ENCODE measurements at places on chromosomes 12 and 14.
A peak's percentile ranks its signal among the peaks of the same experiment; 100 is the strongest.

DNA sequence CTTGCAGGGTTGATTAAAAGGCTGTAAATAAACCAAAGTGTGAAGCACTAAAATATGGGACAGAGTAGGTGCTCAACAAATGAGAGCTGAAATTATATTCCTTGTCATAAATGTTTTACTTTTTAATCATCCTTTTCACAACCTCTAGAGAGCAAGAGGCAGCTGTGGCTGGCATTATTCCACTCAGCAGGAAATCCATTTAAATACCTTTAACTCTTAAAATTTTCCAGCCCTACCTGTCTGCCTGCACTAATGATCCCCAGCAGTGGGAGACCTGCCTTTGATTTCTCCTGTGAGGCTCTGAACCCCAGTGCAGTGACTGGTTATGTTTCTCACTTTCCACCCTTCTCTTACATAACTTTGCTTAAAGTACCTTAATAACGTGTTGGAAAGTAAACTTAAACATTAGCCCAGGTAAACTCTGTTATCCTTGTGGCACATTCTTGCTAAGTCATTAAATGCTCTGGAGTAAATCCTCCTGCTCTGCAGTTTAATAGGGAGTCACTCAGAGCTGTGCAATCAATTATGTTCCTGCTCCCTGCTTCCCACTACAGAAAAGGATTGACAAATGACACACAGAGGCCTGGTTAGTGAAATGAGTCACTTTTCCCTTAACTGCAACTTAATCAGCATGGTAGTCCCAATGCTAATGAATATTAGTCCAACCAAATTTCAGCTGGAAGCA lies 755.7 kb upstream of the USP15 start:
- no peak for DNase-seq

GRCh38 chr14:85616886-85617285 lies 86.9 kb downstream of the FLRT2 start:
- DNase-seq, result no peak

GRCh38 chr12:84572196-84572595 lies 340.4 kb downstream of the SLC6A15 start:
- DNase-seq, result no peak

- DNase-seq, result no peak
Measured at GRCh38 chr14:103848175-103849077, 1.1 kb upstream of the PPP1R13B start.

GRCh38 chr14:93991212-93991611 lies 5.9 kb upstream of the CCDC197 start:
- no peak for DNase-seq

DNA sequence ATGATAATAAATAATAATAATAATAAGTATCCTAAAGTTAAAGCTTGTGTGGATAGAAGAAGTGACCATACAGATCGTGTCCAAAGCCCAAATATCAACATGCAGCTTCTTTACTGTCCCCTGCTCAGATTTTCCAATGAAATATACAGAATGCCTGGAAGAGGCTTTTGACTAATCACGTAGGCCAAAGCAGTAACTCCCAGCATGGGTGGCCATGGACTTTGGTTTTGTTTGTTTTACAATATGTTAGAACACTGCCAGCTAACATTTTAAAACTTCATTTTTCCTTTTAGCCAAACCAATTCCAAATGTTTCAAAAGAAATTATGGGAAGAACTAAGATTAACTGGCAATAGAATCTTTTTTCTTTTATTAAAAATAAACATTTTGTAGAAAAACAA lies 400.0 kb upstream of the FLRT2 start:
- no peak for DNase-seq

- no peak for DNase-seq
Measured at GRCh38 chr14:25389948-25390347, 340.0 kb upstream of the STXBP6 start.

DNA sequence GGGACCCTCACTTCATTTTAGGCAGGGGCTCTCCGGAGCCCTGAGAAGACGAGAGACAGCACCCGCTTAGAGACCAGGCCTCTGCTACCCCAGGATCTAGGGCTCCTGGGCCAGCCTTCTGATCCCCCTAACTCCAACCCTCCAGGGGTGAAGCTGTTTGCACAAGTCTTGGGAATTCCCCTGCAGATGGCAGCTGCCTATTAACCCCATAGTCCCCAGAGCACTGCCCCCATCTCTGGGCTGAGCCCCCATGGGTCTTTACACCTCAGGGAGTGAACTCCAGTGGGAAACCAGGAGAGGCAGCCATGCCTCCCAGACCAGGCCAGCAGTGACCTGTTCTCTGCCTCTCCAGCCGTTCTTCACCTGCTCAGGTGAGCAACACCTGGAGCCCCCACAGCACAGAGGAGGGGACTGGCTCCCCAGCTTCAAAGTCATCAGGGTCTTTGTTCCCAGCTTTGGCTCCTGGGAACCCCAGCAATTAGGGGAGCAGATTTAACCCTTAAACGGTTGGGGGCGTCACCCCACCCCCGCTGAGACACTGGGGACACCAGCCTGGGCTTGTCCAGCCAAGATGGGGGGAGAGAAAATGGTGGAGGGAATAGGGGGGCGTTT lies 2.3 kb downstream of the WNT10B start:
- DNase-seq, result no peak

DNA sequence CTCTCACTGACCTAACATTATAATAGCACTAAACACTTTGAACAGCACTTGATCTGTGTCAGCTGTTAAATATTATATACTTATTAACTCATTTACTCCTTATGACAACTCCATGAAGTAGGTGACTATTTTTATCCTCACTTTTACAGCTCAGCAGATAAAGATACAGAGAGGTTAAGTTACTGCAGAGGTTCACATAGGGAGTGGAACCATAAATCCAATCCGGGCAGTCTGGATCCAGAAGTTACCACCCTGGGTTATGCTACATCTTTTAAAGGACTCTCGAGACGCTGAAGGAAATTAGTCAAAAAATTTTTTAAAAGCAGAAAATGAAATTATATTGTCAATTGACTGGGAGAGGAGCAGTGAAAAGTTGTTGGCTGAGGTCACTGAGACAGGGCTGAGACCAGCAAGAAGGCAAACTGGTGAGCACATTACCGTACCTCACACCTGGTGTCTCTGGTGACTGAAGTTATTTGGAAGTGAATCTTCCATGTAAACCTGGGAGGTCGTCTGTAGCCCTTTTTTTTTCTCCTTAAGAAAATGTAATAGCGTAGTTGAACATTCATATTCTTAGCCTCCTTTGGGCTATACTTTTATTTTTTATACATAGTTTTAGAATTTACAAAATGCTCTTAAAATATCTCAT lies 1.2 kb upstream of the RIMKLB start:
- DNase-seq, result no peak

GRCh38 chr14:64763801-64764621 lies 59.8 kb downstream of the PLEKHG3 start:
- no peak for DNase-seq

GRCh38 chr12:105748806-105749600 lies 389.8 kb downstream of the NUAK1 start:
- DNase-seq, result peak; percentile 49

- DNase-seq, result no peak
Measured at GRCh38 chr12:68617160-68617926, 6.6 kb downstream of the RAP1B start.

GRCh38 chr12:132066345-132066685 lies 77.8 kb downstream of the DDX51 start:
- no peak for DNase-seq

GRCh38 chr12:9697619-9698018 lies 28.1 kb downstream of the CLEC2D start:
- no peak for DNase-seq

DNA sequence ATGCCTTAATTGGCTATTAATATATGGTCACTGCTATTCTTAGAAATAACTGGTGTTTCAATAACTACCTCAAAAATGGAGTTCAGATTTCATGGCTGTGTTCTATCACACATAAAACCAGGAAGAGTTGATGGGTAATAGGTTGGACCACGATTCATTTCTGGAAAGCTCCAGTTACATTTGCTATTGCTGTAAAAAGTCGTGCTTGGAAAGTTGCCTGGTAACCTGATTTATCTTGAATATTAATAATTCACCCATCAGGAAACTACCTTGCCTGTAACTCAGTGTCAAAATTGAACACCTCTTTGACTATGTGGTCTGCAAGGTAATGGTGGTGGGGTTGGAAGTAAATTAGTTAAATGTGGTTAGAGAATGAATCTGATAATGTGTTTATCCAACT lies 104.7 kb upstream of the IFNG-AS1 start:
- DNase-seq, result no peak

DNA sequence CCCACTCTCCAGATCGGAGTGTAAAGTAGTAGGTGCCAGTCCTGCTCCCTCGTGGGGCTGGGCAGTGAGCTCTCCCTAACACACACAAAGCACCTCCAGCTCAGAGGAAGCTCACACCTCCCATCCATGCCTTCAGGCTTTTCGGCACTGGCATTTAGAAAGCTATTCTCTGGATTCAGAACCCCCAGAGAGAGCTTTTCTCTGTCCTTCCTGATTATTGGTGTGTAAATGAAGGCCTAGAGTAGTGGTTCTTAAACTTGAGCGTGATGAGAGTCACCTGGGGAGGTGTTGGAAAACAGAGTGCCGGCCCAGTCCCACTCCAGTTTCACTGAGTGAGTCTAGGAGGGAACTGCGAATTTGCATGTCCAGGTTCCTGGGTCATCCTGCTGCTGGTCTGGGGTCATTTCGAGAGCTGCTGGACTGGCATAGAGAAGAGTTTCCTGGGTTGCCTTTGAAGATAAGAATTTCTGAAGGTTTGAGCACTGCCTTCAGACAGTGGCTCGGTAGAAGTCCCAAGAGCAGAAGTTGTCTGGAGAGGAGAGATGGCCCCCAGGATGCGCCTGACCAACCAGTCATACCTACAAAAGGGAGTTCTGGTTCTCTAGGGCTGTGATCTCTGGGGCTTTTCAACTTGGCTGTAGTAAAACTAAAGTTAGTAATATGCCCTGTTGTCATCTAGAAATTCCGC lies 15.1 kb downstream of the CD9 start:
- DNase-seq, result no peak

DNA sequence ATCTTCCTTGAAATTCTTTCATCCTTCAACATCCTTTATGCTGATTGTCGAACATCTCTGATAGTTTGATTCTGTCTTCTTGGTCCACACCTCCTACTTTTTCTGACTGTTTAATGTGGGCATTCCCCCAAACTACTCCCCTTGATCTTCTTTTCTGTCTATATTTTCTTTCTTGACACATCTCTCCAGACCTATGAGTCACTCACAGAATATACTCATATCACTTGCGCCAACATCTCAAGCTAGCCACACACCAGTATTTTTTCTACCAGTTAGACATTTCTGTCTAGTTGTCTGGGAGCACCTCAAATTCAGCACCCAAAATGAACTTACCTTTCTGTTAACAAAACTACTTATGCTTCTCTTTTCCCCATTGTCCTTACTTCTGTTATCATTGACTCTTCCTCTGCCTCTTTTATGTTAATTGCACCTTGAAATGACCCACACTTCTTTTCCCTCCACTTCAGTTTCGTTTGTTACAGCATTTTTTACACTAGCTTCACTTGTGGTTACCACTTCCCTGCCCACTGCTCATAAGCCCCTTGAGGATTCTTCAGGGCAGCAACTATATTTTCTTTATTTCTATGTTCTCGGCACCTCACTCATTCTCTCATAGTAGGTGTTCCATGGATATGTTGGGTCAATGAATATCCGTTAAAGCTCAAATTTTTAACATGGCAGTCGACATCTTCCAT lies 33.5 kb downstream of the TSHR start:
- no peak for DNase-seq

DNA sequence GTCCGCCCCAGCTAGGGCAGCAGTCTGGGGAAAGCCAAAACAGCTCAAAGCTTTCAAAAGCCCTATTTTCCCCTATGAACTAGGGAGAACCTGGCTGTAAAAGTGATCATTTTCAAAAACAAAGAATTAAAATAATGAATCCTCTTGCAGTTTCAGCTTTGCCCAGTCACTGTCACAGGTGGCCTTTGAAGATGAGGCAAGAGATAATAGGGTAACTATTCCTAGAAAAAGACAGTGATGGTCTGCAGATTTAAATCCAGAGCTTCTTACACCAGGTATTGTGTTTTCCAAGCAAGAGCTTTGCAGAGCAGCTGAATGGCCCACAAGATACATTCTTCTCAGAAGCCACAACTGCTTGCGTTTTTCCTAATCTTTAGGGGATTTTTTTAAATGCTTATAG lies 80.2 kb upstream of the NUDT4 start:
- DNase-seq, result no peak

- no peak for DNase-seq
Measured at GRCh38 chr12:75969768-75970167, 61.8 kb downstream of the PHLDA1 start.

GRCh38 chr12:14681190-14681589 lies 15.2 kb downstream of the GUCY2C start:
- no peak for DNase-seq

DNA sequence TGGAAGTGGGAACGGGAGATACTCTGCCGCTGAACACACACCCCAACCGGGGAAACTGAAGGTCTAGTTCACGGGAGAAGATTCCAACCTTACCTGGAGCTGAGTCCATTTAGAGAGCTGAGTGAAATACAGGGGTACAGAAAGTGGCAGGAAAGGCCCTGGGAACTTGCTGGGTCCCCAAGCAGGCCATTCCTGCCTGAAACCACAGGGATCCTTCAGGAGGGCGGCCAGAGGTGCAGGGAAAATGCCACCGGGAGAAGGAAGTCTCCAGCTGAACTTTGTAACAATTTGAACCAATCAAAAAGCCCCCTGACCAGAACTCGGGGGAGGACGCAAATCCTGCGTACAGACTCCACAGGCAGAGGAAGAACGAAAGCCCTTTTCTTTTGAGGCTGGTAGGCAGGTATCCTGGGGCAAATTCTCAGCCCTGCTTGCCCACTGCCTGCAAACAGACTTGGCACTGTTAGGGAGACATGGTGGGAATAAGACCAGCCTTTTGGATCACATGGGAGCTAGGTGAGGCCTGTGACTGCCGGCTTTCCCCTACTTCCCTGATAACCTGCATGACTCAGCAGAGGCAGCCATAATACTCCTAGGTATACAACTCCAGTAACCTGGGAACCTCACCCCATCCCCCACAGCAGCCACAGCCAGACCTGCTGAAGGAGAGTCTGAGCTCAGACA lies 170.9 kb downstream of the SEC23A start:
- DNase-seq, result no peak

GRCh38 chr12:82954064-82954463 lies 267.4 kb downstream of the TMTC2 start:
- no peak for DNase-seq

GRCh38 chr12:49577589-49578315 lies 9.8 kb upstream of the MCRS1 start:
- no peak for DNase-seq

All from AG04450 (cell line).